ENCODE measurements at places on chromosomes 5 and 9. TPM values are rescaled to one million over a fixed set of nuclear protein-coding genes. Genes with fewer than 3 reads are reported as not detected.
A peak's percentile ranks its signal among the peaks of the same experiment; 100 is the strongest.

GRCh38 chr9:70229579-70229978 lies 29.2 kb upstream of the SMC5 start:
- H3K27me3 ChIP-seq, result no peaks in the 10 kb centered on the region
- peak; percentile 28 for DNase-seq
- H3K4me1 ChIP-seq, result peaks cover 3% of the 10 kb centered on the region
- H3K4me3 ChIP-seq, result no peak overlapping the region
- H3K36me3 ChIP-seq, result no peaks in the 10 kb centered on the region

HARS1 gene
- 65.1 TPM for total RNA-seq

DNA sequence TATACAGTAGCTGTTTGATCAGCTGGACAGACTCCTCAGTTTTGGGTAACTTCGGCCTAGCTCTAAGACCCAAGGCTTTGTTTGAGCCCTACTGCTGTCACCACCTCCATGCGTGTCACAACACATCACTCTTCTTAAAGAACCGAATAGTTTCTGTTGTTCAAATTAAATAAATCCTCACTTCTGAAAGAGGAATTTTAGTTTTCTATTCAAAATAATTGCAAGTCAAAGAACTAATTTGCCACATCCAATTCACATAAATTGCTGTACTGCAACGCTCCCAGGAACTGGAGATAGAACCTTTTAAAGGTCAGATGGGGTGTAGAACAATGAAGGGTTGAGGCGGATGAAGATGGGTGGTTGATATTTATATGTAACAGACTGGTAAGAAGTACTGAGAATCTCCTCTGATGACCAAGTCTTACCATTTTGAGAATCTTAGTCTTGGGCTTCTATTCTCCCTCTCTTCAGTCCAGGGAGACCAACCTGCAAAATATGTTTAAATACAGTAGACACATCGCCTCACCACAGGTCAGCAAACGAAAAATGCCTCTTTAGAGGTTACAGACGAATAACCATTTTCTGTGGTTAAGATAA lies 1.6 kb downstream of the NREP start:
- no peaks in the 10 kb centered on the region for H3K27me3 ChIP-seq
- H3K4me1 ChIP-seq, result peaks cover 8% of the 10 kb centered on the region

DNA sequence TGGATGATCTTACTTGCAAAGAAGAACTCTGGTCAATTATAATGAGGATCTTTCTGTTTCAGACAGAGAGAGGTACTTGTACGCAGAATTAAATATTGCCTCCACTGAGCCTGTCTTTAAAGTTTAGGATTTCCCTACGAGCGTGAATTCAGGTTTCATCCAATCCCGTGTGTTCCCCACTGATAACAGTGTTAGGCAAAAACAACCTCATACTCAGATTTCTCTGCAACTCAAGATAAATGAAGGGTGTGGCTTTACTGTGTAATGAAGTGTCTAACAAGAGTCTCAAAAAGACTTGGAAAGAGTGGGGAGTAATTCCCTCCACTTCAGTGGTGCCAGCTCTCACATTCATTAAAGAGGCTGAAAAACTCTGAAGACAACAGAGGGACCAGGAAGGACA lies 53.2 kb upstream of the ACO1 start:
- no peak overlapping the region for H3K4me3 ChIP-seq
- no peak overlapping the region for H3K27ac ChIP-seq
- H3K4me1 ChIP-seq, result no peaks in the 10 kb centered on the region
- no peaks in the 10 kb centered on the region for H3K36me3 ChIP-seq
- DNase-seq, result no peak

RASEF gene
- total RNA-seq, result 3.3 TPM

GRCh38 chr5:146695646-146696045 lies 179.7 kb upstream of the GPR151 start:
- H3K27ac ChIP-seq, result no peak overlapping the region
- H3K36me3 ChIP-seq, result peaks cover 13% of the 10 kb centered on the region
- DNase-seq, result no peak
- no peaks in the 10 kb centered on the region for H3K27me3 ChIP-seq
- H3K4me3 ChIP-seq, result no peak overlapping the region

DNA sequence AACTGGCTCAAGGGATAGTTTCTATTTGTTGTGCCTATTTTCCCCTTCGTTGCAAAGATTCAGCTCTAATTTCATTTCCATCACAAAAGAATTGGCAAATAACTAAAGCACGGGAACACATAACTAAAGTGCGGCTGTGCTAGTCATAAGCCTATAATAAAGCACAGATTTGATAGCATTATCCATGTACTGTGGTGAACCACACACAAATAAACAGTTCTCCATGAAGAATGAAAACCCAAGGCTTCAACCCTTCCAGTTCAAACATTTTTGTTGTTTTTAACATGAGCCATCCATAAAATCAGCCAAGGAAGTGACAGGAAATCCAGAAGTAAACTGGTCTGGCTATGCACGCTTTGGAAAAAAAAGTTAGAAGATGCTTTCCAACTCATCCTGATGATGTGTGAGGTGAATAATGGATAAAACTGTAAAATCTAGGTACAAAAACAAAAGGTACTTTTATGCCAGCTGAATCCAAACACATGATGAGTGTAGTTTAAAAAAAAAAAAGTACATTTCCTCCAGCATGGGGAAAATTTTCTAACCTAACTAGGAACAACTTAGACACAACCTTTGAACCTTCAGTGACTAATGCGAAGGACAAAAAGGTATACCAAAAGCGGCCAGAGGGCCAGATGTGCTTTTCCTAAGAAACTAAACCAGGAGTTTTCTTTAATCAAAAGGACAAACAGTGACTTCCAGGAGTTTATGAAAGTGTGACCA lies 10.2 kb downstream of the ZNF608 start:
- peaks cover 4% of the 10 kb centered on the region for H3K4me1 ChIP-seq
- H3K36me3 ChIP-seq, result no peaks in the 10 kb centered on the region
- H3K27me3 ChIP-seq, result no peaks in the 10 kb centered on the region
- no peak for DNase-seq
- H3K4me3 ChIP-seq, result no peak overlapping the region

FAM81B gene
- total RNA-seq, result 26.9 TPM

IFNA2 gene
- not detected for total RNA-seq

NPR2 gene
- total RNA-seq, result 15.0 TPM

DNA sequence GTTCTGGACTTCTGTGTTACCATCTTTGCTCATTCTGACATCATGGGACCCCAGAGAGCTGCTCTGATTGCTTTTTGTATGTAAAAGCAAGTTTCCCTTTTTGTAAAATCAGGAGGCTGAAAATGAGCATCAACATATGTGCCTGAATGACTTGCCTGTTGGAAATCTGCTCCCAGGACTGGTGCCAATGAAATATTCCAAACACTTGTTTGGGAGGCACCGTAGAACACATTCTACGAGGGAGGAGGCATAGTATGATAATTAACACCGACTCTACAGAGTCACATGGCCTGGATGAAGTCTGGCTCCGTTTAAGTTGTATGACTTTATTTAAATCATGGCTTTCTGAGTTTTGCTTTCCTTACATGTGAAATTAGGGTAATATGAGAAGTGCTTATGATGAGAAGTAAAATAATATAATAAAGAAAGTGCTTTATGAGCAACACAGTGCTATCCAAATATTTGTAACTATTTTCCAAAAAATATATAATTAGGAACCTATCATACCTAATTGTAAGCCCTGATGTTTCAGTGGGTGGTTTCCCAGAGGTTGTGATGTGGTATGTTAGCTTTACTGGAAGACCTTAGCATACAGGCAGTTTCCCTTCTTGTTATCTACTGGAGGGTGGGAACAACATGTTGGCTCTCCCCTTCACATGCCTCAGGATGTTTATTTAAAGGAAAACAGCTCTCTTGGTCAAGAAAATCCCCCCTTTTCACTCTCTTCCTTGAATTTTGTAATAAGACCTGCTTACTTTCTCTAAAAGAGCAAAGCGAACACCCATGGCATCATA lies 238.1 kb downstream of the FBXL7 start:
- no peak for DNase-seq
- no peaks in the 10 kb centered on the region for H3K27me3 ChIP-seq
- no peak overlapping the region for H3K4me3 ChIP-seq
- no peaks in the 10 kb centered on the region for H3K4me1 ChIP-seq
- no peaks in the 10 kb centered on the region for H3K36me3 ChIP-seq

DNA sequence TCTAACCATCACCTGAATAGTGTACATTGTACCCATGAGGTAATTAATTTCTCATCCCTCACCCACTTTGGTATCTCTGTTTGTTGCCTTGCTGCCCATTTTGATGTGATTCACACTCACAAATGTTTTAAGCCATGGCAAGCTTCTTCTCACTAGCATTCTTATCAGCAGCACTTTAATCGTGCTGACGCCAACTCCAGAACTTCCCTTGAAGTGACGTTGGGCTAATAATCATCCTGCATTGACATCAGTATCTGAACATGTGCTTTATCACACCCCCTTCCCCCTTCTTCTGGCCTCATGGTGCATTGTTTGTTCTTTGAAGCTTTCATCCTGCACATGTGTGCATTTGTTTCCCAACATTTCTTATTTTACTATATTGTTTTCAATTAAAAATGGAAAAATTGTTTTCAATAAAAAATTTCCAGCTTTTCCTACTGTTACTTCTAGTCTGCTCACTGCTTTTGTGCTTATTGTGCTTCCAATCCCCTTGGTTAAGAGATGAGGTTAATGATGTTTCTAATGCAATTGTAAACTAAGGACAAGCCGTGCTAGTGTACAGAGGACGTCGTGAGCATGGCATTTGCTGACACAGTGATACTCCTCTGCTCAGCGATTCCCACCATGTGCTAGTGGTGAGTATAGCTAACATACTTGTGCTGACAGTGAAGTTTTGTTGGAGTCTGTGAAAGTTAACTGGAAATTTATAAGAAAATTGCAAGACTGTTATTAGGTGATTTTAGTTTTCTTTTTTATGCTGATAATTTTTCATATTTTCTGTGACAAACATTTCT lies 238.5 kb downstream of the KDM4C start:
- H3K36me3 ChIP-seq, result no peaks in the 10 kb centered on the region
- H3K27me3 ChIP-seq, result no peaks in the 10 kb centered on the region
- H3K4me3 ChIP-seq, result no peak overlapping the region
- no peak overlapping the region for H3K27ac ChIP-seq
- no peak for DNase-seq
- H3K4me1 ChIP-seq, result no peaks in the 10 kb centered on the region

DNA sequence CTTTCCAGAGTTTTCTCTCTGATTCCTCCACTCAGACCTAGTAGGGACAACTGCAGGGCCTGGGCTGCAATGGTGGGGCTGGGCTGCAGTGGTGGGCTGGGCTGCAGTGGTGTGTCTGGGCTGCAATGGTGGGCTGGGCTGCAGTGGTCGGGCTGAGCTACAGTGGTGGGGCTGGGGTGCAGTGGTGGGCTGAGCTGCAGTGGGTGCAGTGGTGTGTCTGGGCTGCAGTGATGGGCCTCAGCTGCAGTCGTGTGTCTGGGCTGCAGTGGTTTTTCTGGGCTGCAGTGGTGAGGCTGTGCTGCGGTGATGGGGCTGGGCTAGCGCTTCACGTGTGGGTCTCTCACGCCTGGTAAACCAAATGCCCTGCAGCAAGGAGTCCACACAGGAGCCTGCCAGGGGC lies 27.4 kb downstream of the ABO start:
- DNase-seq, result no peak
- H3K4me1 ChIP-seq, result no peaks in the 10 kb centered on the region
- H3K27ac ChIP-seq, result no peak overlapping the region
- no peak overlapping the region for H3K4me3 ChIP-seq

DNA sequence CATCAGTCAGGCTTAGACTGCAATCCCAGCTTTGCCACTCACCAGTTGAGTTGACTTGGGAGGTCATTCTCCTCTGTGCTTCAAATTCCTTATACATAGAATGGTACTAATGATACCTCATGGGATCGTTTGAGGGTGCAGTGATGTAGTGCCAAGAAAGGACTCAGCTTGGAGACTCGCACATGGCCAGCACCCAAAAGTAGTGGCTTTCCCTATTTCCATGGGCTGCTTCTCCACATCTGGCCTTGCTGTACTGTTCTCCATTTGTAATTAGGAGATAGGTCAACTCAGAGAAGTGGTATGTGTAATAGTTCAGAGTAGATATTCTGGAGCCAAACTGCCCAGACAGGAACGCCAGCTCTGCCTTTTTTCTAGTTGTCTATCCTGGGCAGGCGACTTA lies 5.5 kb downstream of the CCL19 start:
- no peak overlapping the region for H3K27ac ChIP-seq
- DNase-seq, result no peak
- no peak overlapping the region for H3K4me3 ChIP-seq

ZNF618 gene
- total RNA-seq, result 13.8 TPM

DNA sequence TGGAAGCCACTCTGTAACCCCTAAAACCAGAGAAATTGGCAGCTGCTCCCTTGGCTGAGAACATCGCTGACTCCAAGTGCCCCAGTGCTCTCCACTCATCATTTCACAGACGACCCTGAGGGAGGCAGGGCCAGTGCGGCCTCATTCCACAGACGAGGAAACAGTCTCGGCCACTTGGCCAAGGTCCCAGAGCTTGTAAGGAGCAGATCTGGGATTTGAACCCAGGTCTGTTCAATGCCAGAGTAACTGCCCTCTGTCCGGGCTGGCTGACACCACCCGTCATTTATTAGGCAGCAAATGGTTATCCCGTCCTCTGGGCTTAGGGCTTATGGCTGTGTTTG lies 19.9 kb upstream of the IER5L start:
- H3K36me3 ChIP-seq, result no peaks in the 10 kb centered on the region
- no peak for DNase-seq

GRCh38 chr5:157793301-157793700 lies 49.8 kb downstream of the LSM11 start:
- no peaks in the 10 kb centered on the region for H3K4me1 ChIP-seq
- no peak for DNase-seq
- H3K27me3 ChIP-seq, result no peaks in the 10 kb centered on the region
- H3K27ac ChIP-seq, result no peak overlapping the region
- no peak overlapping the region for H3K4me3 ChIP-seq

DNA sequence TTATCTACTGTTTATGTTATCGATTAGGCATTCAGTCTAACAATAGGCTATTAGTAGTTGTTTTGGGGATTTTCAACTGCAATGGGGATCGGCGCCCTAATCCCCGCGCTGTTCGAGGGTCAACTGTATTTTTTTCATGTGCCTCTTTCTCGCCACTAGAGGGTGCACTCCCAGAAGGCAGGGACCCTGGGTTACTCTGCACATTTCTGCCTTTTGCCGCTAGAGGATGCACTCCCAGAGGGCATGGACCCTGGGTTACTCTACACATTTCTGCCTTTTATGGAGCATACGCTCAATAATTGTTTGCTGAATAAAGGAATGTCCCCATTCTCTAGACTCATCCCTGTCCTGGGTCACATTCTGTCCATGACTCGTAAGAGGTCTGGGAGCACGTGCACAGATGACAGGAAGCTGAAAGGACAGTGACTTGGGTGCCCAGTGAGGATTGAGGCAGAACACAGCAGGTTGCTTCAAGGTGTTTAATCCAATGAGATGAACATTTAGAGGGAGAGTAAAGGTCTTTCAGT lies 27.9 kb upstream of the RECK start:
- H3K4me3 ChIP-seq, result no peak overlapping the region
- peaks cover 16% of the 10 kb centered on the region for H3K27me3 ChIP-seq
